Hepatic stellate cell (primary cell): ENCODE measurements at places on chromosomes 5 and 9.
A peak's percentile ranks its signal among the peaks of the same experiment; 100 is the strongest.

DNA sequence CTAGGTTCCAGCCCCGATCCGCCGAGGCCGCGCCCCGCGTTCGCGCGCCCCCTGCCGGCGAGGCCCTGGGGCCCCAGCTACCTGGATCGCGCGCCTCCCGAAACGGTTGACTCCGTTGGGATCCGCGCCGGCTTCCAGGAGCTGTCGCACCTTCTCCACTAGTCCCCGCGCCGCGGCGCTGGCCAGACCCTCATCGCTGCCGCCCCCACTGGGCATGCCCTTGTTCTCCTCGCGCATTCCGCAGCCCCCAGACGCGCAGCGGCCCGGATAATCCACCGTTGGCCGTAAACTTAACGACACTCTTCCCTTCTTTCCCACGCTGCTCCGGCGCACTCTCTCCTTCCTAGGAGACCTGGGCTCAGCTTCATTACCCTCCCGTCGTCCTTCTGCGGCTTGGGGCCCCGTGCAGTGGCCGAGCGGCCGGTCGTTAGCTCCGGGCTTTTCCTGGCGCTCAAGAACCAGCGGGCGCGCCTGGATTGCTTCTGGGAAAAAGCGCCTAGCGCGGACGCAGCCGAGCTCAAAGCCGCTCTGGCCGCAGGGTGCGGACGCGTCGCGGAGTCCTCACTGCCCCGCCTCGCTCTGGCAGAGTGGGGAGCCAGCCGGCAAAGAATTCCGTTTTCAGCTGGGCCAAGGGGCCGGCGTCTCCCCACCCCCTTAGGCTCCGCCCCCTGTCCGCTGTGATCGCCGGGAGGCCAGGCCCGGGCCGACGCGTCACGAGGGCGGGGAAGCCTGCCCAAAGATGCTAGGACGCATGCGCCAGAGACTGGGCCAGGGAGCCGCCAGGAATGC lies at the start of gene CDKN2B:
CDKN2B (minus strand) TSS at position 589 of the 789 bp plus-strand sequence; CDS start at position 237, 352 bp downstream.
- DNase-seq, result peak; percentile 96

DNA sequence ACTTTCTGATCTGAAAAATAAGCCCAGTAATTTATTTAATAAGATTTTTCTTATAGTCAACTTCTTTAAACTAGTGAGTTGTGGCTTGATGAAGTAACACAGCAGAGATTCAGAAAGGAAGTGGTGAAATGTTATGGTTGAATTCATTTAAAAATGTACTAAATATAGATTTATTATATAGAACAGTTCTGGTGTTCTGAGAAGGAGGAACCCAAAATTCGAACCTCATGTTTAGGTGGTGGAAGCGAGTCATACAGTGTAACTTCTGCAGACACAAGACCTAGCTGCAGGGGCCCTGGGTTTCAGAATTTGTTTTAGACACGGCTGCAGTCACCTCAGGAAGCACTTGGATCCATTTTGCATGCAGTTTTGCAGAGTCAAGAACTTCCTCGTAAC lies 188.2 kb downstream of the TRIO start:
- no peak for DNase-seq

GRCh38 chr9:124356745-124357390 lies 58.4 kb downstream of the PSMB7 start:
- DNase-seq, result no peak

GRCh38 chr5:36530215-36530614 lies 76.2 kb upstream of the SLC1A3 start:
- no peak for DNase-seq

DNA sequence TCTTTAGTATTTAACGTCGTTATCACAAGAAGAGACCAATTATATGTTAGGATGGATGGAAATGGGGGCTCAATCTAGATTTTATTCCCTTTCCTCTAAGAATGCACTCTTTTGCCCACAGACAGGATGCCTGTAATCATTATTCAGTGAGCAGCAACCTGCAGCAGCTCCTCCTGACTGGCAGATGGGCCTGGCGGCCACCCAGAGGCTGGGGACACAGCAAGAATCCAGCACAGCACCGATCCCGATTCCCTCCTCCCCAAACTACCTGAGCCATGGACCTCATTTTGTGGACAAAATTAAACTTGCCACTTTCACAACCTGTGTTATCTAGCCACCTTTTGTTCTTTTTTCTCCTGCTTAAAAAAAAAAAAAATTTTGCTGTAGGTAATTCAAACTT lies 101.0 kb downstream of the USP20 start:
- no peak for DNase-seq

GRCh38 chr5:166746506-166746905 lies 1544.9 kb upstream of the WWC1 start:
- no peak for DNase-seq

GRCh38 chr5:170201311-170201710 lies 31.5 kb upstream of the C5orf58 start:
- no peak for DNase-seq

- DNase-seq, result no peak
Observed at GRCh38 chr5:157236423-157236822, 29.5 kb upstream of the CYFIP2 start.

GRCh38 chr5:168404365-168404764 lies 81.9 kb upstream of the RARS1 start:
- DNase-seq, result peak; percentile 90

DNA sequence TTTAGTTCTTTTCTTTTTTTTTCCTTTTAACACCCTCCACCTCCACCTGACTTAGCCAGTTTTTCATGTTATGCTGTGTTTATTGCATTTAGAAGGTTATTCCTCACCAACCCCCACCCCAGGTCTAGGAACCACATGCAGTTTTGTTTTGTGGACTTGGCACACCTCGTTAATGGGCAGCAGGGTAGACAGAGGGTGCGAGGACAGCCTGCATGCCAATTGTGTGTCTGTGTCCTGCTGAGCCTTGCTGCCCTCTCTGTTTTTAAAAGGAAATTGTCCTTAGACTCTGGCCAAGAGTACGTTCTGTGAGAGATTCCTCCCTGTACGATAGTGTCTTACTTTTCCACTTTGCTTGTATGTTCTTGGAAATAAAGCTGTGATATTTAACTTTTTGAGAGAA lies 13.9 kb downstream of the PIK3R1 start:
- no peak for DNase-seq

DNA sequence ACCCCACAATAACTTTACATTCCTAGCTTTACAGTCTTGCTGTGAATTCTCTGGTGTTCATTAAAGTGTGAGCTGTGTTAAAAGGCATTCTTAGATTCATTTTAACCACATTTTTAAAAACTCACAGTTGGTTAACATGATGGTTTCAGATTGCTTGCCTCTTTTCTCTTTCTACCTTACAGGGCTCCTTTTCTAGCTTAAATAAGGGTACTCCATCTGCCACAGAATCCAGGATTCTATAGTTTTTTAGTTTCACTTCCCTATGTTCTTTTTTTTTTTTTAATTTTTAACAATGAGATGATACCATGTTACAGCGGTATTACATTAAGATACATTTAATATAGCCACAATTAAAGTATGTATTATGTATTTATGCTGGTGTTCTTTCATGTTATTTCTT lies 3.9 kb upstream of the FBXO4 start:
- DNase-seq, result no peak

GRCh38 chr9:130054325-130054786 lies 650 bp downstream of the GPR107 start:
- peak; percentile 30 for DNase-seq

- no peak for DNase-seq
Observed at GRCh38 chr5:170495825-170496661, 7.8 kb upstream of the KCNIP1 start.

- DNase-seq, result no peak
Observed at GRCh38 chr5:124730381-124730780, 16.1 kb downstream of the ZNF608 start.

- no peak for DNase-seq
Observed at GRCh38 chr9:90880066-90880465, 78.4 kb downstream of the SYK start.

DNA sequence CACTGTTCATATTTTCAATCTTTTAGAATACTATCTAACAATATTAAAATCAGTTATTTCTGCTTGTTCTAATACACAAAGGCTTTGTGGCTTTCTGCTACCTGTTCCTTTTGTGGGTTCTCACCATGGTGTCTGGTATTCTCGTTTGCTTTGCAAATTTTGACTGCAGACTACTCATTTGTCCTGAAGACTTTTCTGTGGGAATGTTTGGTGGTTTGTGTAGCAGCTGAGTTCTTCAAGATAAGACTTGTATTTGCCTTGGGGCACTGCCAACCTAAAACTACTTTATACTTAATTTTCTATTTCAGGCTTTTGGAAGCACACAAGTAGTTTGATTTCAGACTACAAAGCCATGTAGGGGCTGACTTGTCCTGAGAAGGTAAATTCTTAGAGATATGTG lies 11.1 kb downstream of the IL33 start:
- DNase-seq, result no peak

DNA sequence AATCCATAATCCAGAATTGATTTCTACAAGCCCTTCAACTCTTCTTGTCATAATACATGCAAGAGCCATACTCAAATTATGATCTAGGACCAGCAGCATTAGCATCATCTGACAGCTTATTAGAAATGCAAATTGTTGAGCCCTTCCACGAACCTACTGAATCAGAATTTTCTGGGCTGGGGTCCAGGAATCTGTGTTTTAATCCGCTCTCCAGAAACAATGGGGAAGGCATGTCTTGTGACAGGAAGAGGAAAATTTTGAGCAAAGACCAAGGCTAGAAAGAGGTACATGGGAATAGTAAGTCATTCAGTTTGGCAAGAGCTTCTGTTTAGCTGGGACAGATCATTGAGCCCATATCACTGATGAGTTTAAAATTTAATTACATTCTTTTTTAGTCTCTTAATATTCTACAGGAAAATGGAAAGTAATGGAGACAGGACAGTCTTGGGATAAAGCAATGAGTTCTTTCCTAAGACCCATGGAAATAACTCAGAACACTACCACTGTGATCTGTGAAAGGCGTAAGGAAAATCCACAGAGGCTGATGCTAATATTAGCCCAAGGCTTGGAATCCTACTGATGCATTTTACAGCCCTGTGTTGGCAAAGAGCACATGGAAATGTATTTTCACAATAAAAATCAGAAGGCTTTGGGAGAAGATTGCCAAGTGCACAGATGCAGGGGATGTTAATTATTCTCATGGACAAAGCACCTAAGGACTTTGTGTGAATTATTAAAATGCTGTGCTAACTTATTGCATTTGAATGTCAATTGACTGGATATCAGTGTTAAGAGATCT lies 73.7 kb upstream of the STK32A start:
- DNase-seq, result no peak

GRCh38 chr9:78030553-78031443 lies 813 bp downstream of the GNAQ start:
- peak; percentile 34 for DNase-seq

DNA sequence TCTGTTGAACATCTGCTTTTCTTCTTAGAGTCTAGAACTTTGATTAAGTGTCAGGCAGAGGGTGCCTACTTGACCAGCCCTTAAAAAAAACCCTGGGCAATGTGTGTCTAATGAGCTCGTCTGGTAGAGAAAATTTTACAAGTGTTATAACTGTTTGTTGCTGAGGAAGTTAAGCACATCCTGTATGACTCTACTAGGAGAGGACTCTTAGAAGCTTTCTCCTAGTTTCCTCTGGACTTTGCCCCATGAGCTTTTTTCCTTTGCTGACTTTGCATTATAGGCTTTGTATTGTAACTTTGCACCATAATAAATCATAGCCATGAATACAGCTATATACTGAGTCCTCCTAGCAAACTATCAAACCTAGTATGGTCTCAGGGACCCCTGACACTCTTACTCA lies 39.4 kb downstream of the GNG10 start:
- no peak for DNase-seq

DNA sequence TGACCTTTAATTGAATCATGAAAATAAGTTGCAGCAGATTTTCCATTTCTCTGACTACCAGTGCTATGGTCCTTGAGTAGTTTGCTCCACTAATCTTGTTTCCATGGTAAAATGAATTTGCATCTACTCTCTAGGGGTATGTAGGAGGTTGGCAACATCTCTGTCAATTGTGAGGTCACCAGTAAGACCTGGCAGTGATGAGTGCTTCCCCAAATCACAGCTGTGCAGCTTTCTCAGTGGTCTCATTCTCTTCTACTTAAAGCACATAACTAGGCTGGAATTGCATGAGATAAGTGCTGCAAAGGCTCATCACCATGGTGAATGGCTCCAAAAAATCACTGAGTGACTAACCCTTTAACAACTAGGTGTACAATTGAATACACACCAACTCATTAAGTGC lies 36.3 kb downstream of the ADAMTS19 start:
- no peak for DNase-seq

GRCh38 chr5:77635067-77635916 lies 3.2 kb downstream of the OTP start:
- no peak for DNase-seq

GRCh38 chr9:114810614-114811013 lies 4.8 kb upstream of the TNFSF15 start:
- DNase-seq, result no peak

GRCh38 chr9:110729641-110730040 lies 61.0 kb downstream of the MUSK start:
- no peak for DNase-seq

GRCh38 chr5:164672931-164673694 lies 1167.7 kb downstream of the MAT2B start:
- no peak for DNase-seq

DNA sequence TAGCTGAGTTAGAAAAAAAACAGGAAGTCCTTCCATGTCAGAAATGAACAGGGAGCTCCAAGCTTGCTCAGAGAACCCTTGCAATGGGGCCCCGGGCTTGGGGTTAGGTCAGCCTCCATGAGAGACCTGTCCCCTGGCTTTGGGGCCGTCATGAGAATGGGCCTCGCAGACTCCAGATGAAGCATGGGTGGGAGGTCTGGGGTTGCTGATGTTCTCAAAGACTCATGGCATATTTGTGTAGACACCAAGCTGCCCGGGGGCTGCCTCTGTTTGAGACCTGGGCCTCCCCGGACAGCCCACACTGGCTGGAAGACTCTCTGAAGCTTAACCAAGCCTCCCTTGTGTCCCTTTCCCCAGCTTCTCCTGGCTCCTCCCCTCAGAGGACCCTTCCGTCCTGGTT lies 186.3 kb downstream of the IRX2 start:
- no peak for DNase-seq

DNA sequence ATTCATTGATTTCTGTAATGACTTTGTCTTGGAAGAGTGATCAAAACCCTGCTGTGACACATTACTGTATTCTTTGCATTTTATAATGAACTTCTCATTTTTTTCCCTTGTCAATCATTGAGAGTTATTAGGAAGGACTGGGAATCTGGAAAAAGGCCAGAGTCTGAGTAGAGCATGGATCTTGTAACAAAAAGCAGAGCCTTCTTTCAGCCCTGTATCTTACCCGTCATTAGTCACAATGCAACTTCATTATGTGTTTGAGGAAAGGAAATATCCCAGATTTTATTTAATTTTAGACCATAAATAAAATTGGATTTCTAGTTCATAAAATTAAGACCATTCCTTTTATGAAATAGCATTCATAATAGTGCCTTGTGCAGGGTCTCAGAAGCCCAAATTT lies 131.4 kb downstream of the ARHGEF28 start:
- no peak for DNase-seq

- DNase-seq, result no peak
Observed at GRCh38 chr5:42490831-42491230, 67.6 kb downstream of the GHR start.

GRCh38 chr9:116437411-116438370 lies 249.4 kb upstream of the TRIM32 start:
- DNase-seq, result no peak
